ENCODE measurements at places on chromosomes 1 and 21. TPM values are rescaled to one million over a fixed set of nuclear protein-coding genes. Genes with fewer than 3 reads are reported as not detected.

Gene IL20
- total RNA-seq: not detected

Gene DYNLT5
- total RNA-seq: 3.0 TPM

Gene TXNIP
- 739 TPM for total RNA-seq

Gene FMOD
- total RNA-seq: 110 TPM
